Chondrocyte (in vitro differentiated cells): ENCODE measurements at places on chromosomes 11 and 22. TPM values are rescaled to one million over a fixed set of nuclear protein-coding genes. Genes with fewer than 3 reads are reported as not detected.

- DNase-seq: peak; percentile 56
Observed at GRCh38 chr22:25165785-25166184, 33.9 kb upstream of the CRYBB3 start.

- DNase-seq: no peak
Observed at GRCh38 chr11:43359422-43359818, 700 bp downstream of the TTC17 start.

DNA sequence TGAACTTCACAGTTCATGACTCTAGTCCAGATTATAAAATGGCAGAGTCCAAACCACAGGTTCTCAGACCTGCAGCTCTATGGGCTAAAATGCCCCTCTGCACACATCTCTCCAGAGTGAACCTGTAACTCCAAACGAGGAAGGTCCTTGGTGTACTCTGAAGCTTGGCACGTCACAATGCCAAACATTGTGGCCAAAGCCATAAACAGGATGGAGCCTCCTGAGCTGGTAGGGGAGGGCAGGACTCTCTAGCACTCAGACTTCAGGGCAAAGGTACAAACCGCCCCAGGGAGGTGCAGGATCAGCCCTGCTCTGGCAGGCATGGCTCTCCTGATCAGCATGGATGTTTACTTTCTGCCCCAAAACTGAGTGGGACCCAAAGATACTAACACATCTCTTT, 2.3 kb downstream of the SCUBE2 start:
- DNase-seq: no peak

DNA sequence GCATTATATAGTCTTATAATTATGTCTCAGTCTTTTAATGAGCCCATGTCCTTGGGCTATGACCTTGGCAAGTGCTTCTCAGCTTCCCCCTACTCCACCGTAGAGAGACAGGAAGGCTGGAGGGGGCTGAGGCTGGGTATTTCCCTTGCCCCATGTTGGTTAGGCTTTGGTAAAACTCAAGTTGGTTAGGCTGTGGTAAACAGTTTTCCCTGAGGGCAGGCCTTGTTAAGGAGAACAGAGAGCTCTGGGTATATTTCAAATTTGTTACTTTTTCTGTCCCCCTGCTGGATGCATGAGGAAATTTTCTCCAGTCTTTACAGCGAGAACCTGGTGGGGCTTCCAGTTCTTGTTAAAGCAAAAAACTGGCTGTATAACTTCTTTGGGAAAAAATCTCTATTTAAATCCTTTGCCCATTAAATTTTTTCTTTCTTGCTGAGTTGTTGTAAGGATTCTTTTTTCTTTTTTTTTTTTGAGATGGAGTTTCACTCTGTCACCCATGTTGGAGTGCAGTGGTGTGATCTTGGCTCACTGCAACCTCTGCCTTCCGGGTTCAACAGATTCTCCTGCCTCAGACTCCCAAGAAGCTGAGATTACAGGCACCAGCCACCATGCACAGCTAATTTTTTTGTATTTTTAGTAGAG, 12.2 kb upstream of the DCHS1 start:
- no peak for DNase-seq

DNA sequence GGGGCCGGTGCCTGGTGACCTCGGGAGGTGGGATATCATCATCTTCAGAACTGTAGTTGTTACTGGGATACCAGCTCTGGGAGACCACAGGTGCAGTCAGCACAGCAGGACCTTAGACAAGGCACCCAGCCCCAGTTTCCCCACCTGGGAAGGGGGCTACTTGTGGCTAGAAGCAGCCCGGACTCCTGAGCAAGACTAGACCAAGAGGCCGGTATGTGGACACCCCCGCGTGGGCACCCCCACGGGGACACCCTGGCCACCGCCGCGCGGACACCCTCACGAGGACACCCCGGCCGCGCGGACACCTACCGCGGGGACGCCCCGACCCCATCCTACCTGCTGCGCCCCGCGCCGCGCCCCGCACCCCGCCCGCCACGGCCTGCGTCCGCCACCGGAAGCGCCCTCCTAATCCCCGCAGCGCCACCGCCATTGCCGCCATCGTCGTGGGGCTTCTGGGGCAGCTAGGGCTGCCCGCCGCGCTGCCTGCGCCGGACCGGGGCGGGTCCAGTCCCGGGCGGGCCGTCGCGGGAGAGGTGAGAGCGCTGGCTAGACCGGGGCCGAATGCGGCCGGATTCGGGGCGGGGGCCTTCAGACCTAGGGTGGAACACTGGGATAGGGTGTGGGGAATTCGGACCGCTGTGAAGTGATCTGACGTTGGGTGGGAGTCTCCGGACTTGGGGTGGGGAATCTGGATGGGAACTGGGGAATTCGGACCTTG, at the start of the genes COMT and TXNRD2:
TSS of gene COMT (plus strand) at position 408 of the 718 bp plus-strand sequence. CDS start 20,755 bp downstream, outside the sequence.
TSS of gene TXNRD2 (minus strand) at position 454 of the 718 bp plus-strand sequence. CDS start at position 439, 15 bp downstream.
- peak; percentile 89 for DNase-seq

DNA sequence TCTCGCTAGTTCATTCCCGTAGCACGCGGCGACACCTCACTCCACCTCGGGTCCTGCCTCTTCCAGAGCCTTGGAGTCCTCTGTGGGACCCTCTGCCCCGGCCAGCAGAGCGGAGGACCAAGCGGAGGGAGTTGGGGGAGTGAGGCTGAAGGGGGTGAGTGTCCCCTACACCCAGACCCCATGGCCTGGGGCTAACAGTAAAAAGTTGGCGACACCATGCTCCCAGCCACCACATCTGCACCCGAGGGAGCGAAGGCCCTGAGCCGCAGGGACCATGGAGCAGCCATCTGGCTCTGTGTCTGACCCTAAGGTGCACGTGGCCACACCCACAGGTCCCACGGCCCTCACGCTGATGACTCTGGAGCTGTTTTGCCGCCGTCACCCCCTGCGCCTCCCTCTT, 293.8 kb downstream of the BRD1 start:
- DNase-seq: peak; percentile 63

GRCh38 chr11:114194702-114195101, 101.5 kb upstream of the NNMT start:
- DNase-seq: no peak

DNA sequence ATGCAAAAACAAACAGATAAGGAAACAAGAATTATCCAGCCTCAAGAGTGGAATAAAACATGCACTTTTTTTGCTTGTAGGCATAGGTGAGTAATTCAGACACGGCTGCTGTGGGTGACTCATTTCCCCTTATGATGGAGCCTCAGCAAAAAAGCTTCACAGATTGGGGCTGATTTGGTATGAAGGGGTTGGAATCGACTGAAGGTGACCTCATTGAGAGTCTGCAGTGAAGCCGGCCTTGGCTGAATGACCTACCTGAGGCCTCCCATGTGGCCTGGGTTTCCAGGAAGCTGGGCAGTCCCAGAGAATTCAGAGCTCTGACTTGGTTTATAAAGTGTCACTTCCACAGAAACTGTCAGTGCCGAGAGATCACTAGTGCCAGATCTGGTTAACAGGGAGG, 34.2 kb upstream of the VPREB1 start:
- no peak for DNase-seq

DNA sequence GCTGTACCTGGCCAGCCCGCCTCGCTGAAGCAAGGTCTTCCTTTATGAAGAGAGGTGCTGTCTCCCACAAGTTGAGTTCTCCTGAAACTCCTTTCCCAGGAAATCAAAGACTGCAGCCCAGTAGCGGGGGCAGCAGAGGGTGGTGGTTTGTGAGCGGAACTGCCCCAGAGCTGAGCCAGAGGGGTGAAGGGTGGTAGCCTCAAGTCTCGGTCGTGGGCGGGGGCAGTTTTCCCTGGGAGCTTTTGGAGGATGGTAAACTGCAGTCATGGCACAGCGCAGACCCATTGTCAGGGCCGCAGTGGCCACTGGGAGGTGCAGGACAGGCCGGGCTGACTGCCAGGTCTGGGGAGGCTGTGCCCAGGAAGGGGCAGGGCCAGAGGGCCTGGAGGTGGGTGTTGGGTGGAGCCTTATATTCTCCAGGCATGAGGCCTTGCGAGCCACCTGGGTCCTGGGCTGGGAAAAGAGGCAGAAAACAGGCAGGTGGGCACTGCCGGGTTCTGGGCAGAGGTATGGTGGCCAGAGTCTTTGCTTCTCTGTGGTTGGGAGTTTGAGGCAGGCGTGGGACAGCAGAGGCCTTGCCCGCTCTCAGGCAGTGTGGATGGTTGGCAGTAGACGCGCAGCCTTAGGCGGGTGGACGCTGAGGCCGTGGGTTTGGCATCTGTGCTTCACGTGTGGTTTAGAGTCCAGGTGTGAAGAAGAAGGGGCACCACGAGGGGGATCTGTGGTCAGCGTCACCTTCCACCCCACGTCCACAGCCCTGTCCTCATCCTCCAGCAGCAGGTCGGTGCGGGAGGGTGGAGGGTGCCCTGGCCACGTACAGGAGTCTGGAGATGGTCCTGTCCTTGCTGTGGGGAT, 1176.4 kb downstream of the BRD1 start:
- DNase-seq: no peak

DNA sequence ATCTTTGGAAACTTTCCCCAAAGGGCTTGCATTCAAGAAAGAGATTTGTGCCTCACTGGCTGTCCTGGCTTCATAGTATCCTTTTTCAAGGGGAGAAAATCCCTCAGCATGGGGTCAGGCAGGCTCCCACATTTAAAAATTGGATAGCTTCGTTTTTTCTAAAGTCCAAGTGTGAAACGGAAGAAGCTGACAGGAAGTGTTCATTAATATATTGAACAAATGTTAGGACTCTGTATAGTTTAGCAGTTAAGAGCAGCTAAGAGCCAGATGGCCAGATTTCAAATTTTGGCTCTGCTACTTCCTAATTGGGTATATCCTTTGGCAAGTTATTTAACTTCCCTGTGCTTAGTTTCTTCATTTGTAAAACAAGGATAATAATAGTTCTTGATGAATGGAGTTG, 354.9 kb upstream of the FAT3 start:
- no peak for DNase-seq

GRCh38 chr11:121757480-121758125, 304.8 kb upstream of the SORL1-AS1 start:
- DNase-seq: no peak

GRCh38 chr11:3162410-3163240, 2.5 kb downstream of the OSBPL5 start:
- DNase-seq: no peak

GRCh38 chr22:26429458-26430286, 612 bp downstream of the ASPHD2 start:
- DNase-seq: no peak

DNA sequence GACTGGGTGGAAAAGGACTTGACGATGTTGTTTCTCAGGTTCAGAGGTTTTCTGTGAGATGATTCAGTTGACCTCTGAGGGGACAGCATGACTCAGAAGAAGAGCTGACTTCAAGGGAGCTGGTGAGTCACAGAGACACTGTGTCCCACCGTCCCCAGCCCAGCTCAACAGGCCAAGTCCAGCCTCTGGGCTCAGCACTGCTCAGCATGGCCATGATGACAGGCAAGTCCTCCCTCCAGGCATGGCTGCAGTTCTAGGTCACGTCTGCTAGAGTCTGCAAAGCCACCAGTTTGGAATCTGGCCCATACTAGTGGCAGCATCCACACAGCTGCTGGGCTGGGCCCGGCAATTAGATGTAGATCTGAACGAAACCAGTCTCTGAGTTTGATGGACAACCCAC, 12.9 kb downstream of the TRIM29 start:
- no peak for DNase-seq

CD3E gene
- total RNA-seq: not detected in 3 replicates

KCNJ1 gene
- total RNA-seq: not detected in 3 replicates

ARHGAP42 gene
- 15.0 to 16.1 TPM (median 15.1 TPM) in 3 replicates for total RNA-seq

APOL1 gene
- 16.7 to 38.4 TPM (median 16.9 TPM) in 3 replicates for total RNA-seq

OR52E2 gene
- total RNA-seq: not detected in 3 replicates

OR5T2 gene
- not detected in 3 replicates for total RNA-seq
